Frontal cortex (tissue), 4 donors: ENCODE measurements at places on chromosomes 12 and 14. TPM values are rescaled to one million over a fixed set of nuclear protein-coding genes. Genes with fewer than 3 reads are reported as not detected.

The PRORP gene
- 19.2 TPM for total RNA-seq

The CCDC196 gene
- not detected for total RNA-seq

- no peak for DNase-seq
These were observed 35.8 kb upstream of the GALNT9 start for GRCh38 chr12:132365226-132365625.

GRCh38 chr12:13455778-13456144 lies 259.2 kb downstream of the EMP1 start:
- no peak for DNase-seq

GRCh38 chr14:54658836-54659235 lies 91.9 kb downstream of the SAMD4A start:
- DNase-seq = no peak
